Transverse colon (tissue), 4 donors: ENCODE measurements at places on chromosomes 1 and 21.

GRCh38 chr1:66175581-66175980, 358.4 kb upstream of the SGIP1 start:
- DNase-seq: no peak

DNA sequence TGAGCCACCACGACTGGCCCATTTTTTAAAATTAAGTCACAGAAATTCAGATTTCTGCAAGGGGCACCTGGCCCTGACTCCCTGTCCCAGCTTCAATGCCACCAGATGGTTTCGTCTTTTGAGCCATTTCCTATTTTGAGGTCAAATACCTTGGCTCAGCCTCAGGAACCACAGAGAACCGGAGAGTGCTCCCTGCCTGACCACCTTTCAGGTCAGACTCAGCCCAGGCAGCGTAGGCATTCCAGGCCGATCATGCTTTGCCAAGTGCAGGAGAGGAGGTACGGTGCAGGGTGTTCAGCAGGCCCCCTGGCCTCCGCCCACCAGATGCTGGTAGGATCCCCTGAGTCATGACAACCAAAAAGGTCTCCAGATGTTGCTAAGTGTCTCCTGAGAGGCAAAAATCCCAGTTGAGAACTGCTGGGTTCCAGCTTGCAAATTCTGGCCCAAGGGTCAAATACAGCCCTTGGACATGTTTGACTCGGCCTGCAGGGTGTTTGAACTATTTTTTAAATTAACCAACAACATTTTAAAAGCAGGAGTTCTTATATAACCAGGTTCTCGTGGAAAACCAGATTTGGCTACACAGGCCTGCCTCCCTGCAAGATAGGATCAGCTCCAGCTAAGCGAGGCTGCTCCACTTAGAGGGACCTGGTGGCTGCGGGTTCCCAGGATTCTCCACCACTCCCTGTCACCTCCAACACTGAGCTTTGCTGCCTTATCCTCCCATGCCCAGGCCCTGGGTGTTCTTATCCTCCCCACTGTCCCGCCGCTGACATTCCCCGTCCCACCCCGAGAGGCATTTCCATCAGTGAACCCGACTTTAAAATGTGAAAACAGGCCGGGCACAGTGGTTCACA, 61.9 kb upstream of the TARDBP start:
- DNase-seq: no peak

DNA sequence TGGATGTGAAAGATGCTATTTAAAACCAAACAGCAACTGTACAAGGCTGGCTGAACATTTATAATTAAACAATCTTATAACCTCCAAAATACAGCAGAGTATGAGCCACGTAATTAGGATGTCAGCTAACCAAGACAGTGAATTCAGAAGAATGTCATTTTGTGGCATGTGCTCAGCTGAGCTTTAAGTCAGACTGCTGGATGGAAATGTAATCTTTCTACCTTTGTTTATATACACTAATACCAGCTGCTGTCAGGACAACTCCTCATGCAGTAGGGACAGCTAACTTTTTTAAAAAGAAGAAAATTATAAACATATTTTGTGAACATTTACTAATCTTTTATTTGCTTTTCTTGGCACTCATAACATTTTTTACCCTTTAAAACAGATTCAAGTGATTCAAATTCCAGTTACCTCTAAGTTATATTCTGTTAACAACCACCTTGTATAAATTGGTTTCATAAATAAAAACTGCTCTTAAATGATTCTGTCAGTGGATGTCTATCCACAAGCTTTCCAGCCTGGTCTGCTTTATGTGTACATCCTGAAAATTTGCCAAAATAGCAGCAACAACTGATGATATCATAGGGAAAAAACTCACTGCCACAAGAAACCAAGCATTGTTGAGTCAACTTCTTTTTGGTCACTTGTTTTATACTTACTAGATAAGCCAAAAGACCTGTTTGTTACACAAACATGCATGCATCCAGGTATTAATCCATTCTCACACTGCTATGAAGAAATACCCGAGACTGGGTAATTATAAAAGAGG, 36.1 kb downstream of the DPH5 start:
- no peak for DNase-seq

DNA sequence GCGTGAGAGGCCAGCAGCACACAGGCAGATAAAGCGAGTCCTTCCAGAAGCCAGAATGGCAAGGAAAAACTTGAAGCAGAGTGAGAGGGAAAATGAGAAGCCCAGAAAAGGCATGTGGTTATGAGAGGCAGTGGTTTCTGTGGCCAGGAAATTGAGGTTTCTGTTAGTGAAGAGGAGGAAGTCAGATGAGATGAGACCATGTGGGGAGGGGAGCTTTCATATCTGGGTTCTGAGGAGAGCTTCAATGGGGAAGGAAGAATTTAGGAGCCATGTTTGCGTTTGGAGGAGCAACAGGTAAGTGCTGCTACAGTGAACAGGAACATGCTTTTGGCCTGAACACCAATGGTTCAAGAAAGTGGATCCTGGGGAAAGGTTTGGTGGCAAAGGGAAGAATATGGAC, 6.1 kb upstream of the CD1A start:
- DNase-seq: peak; percentile 39

GRCh38 chr1:89844241-89844807, 23.5 kb downstream of the LRRC8D start:
- DNase-seq: no peak

GRCh38 chr1:93448292-93448982, 519 bp downstream of the FNBP1L start:
- peak; percentile 68 for DNase-seq

- DNase-seq: no peak
These were observed 26.9 kb downstream of the CD84 start for GRCh38 chr1:160552425-160552824.

DNA sequence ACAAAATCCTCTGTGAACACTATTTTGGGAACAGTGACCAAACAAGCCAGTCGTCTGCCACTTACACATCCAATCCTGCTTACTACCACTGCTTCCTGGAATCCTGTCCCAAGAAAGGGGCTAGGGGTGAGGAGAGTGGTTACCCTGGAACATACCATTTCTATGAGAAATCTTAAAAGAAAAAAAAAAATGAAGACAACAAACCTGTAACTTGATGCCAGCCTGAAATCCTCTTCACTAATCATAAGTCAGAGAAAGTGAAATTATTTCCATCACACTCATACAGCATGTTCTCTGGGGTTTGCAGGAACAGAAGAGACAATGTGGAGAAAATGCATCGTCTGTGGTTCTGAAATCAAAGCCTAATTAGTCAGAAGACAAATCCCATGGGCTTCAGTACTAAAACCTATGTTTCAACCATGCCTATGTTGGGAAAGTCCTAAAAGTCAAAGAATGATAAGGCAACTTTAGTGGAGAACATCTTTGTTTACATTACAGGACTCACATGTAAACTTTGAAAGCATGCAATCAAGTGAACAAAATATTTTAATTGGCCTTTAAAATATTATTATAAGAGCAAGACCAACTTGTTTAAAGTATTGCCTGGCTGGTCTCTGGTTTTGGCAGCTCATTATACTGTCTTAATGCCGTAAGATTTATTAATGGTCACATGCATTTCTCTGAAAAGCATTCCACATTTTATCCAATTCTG, 220.7 kb downstream of the LTN1 start:
- DNase-seq: no peak

DNA sequence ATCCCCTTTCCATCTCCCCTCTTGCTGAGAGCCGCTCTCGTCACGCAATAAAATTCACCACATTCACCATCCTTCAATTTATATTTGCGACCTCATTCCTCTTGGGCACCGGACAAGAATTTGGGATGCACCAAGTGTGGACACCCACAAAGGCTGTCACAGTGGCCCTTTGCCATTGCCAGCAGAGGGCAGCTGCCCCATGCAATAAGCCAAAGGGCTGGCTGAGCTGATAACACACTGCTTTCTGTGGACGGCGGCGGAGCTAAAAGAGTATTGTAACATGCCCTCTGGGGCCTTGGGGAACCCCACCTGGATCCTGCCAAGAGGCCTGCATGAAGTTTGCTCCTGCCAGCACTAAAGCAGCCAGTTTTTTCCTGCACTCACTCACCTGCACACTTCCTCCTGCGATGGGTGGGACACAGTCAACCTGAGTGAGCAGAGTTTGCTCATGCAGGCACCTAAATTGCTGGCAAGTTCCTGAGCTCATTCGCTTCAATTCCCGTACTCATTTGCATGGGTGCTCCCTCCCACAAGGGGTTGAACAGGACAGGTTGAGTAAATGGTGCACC, 792.3 kb upstream of the ADAMTS5 start:
- DNase-seq: peak; percentile 47

GRCh38 chr1:181972256-181972655, 89.3 kb downstream of the ZNF648 start:
- DNase-seq: no peak

DNA sequence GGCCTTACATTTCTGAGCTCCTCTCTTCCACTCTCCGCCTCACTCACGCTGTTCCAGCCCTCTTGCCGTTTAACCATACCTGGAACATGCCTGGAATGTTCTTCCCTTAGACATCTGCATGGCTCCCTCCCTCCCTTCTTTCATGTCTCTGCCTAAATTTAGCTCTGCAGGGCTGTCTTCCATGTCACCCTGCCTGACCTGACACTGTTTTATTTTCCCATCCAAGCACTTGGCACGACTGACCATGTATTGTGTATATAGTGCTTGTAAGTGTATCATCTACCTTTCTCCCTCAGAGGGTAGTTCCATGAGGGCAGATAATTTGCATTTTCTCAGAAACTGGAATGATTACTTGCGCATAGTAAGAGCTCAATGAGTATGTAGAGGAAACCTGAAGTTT, 47.3 kb downstream of the ST6GALNAC3 start:
- no peak for DNase-seq

DNA sequence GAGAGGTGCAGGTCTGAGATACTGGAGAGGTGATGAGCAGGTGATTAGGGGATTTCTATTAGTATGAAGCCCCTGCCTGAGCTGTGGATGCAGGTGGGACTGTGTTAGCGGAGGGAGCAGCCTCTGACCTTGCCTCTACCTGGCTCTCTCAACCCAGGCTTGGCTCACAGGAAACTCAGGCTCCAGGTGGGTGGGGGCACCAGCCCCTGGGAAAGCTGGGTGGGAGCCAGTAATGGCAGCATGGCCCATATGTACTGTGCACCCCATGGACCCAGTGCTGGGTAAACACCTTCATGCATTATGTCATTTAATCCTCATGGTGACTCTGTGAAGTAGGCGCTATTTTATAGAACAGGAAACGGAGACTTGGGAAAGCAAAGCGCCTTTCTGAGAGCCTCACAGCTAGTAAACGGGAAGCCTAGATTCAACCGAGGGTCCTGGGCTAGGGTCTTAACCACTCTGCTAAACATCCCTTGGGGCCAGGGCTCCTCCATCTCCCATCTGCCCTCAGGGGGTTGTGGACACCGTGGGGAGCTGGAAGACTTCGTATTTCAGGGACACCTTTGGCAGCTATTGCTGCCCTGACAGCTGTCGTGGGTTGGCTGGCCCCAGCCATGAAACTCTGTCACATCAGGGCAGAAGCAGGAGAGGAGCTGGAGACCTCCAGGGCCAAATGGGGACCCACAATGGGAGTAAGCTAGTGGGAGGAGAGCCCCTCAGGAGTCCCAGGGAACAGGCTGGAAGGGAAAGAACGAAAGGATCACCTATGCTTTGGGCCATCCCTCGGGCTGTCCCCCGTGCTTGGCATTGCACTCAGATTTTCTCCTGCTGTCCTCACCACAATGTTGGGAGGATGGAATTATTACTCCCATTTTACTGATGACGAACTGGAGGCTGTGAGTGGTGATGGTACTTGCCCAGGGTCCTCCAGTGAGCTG, 59.6 kb upstream of the CSF3R start:
- no peak for DNase-seq

DNA sequence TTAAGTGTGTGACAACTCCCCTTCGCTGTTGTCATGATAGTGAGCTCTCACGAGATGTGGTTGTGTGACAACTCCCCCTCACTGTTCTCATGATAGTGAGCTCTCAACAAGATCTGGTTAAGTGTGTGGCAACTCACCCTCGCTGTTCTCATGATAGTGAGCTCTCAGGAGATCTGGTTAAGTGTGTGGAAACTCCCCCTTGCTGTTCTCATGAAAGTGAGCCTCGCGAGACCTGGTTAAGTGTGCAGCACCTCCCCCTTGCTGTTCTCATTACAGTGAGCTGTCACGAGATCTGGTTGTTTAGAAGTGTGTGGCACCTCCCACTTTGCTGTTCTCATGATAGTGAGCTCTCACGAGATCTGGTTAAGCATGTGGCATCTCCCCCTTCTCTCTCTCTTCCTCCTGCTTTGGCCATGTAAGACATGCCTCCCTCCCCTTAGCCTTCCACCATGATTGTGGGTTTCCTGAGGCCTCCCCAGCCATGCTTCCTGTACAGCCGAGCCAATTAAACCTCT, 25.1 kb upstream of the LSS start:
- DNase-seq: no peak
